ENCODE measurements at places on chromosomes 12 and 14.

- peak; percentile 85 for DNase-seq
Observed at GRCh38 chr14:64294672-64295413, 672 bp upstream of the ESR2 start.

- peak; percentile 63 for DNase-seq
Observed at GRCh38 chr14:100246809-100247428, 8.0 kb downstream of the YY1 start.

DNA sequence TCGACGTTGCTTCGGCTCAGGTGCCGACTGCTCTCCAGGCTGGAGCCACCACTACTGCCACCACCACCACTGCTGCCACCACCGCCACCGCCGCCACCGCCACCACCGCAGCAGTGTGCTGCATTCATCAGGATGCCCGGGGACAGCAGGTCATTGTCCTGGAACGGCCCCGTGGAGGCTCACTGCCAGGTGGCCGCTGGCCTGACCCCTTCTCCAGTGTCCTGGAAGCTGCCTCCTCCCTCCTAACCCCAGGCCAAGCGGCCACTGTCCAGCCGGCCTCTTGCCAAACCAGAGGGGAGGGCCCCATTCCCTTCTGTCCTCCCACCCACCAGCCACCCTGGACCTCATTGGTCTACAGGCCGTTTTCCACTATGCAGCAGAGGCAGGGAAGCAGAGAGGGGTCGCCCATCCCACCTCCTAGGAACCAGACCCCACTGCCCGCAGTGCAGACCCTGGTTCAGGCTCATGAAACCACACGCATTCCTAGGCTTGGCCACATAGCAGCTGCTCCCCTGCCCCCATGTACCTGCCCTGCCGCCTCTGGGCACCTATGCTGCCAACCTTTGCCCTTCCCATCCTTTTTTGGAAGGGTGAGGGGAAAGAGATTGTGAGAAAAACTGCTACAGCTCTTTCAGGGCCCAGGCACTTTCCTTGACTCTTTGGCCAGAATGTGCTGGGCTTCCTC lies 15.2 kb downstream of the ARL6IP4 start:
- no peak for DNase-seq

DNA sequence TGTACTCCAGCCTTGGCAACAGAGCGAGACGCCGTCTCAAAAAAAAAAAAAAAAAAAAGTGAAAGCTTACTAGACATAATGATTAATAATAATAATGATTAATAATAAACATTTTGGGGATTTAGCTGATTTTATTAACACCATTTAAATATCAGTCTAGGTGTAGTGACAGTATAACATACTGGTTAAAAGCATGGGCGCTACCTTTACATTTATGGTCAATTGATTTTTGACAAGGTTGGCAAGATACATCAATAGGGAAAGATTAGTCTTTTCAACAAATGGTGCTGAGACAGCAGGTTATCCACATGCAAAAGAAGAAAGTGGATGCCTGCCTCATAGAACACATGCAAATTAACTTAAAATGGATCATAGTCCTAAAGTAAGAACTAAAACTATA lies 34.3 kb downstream of the TXNRD1 start:
- no peak for DNase-seq

DNA sequence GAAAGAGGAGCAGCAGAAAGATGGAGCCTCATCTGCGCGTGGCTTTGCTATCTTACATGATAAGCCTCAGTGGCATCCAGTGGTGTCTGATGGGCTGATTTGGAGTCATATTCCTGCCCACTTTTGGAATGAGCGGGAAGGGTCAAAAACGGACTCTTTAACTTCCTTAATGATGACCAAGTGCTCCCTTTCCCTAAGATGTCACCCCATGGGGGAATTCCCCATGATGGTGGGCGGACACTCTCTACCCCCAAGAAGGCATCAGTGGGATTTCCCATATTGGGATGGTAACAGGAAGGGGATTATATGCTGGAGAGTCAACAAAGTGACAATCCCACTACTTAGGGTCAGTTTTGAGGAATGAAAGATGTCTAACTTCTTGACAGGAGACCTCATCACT lies 110.9 kb downstream of the GPATCH2L start:
- DNase-seq: no peak

- no peak for DNase-seq
Observed at GRCh38 chr14:99454246-99454645, 26.4 kb downstream of the SETD3 start.

DNA sequence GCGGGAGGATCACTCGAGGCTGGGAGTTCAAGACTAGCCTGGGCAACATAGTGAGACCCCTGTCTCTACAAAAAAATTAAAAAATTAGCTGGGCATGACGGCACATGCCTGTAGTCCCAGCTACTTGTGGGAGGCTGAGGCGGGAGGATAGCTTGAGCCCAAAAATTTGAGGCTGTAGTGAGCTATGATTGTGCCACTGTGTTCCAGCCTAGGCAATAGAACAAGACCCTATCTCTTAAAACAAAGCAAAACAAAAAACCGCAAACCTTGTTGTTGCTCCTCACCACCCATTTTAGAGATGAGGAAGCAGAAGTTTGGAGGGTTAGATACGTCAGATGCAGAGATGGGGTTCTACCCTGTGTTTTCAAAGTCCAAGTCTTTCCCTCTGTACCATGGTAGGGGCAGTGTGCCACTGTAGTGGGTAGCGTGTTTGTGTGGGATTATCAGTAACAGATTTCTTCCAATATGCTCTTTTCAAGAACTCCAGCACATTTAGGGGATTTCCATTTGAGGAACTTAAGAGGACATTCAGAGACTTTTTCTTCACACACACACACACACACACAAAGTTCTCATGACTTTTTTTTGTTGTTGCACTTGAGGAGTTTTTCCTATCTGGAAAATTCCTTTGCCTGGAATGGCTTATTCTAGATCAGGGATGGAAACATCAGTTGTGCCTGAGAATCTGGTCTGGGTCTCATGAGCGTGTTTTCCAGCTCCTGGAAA lies 186.5 kb downstream of the CHST11 start:
- DNase-seq: peak; percentile 27

- no peak for DNase-seq
Observed at GRCh38 chr14:81205639-81206038, 15.1 kb downstream of the GTF2A1 start.
